Renal cortex interstitium (tissue), 15 donors: ENCODE measurements at places on chromosomes 16 and 17. TPM values are rescaled to one million over a fixed set of nuclear protein-coding genes. Genes with fewer than 3 reads are reported as not detected.

GRCh38 chr17:43477832-43478634 is 5.7 kb upstream of the DHX8 start:
- no peak for DNase-seq

GRCh38 chr16:78443542-78444364 is 344.3 kb downstream of the WWOX start:
- no peak for DNase-seq

- no peak for DNase-seq
These were observed 8.7 kb upstream of the PRKCB start for GRCh38 chr16:23827057-23827456.

GRCh38 chr16:5438591-5438990 is 341.0 kb upstream of the EEF2KMT start:
- DNase-seq, result no peak

TEKT1 gene
- polyA plus RNA-seq, result 0.39 TPM

GRCh38 chr16:20359997-20360396 is 7.5 kb upstream of the UMOD start:
- no peak for DNase-seq

DNA sequence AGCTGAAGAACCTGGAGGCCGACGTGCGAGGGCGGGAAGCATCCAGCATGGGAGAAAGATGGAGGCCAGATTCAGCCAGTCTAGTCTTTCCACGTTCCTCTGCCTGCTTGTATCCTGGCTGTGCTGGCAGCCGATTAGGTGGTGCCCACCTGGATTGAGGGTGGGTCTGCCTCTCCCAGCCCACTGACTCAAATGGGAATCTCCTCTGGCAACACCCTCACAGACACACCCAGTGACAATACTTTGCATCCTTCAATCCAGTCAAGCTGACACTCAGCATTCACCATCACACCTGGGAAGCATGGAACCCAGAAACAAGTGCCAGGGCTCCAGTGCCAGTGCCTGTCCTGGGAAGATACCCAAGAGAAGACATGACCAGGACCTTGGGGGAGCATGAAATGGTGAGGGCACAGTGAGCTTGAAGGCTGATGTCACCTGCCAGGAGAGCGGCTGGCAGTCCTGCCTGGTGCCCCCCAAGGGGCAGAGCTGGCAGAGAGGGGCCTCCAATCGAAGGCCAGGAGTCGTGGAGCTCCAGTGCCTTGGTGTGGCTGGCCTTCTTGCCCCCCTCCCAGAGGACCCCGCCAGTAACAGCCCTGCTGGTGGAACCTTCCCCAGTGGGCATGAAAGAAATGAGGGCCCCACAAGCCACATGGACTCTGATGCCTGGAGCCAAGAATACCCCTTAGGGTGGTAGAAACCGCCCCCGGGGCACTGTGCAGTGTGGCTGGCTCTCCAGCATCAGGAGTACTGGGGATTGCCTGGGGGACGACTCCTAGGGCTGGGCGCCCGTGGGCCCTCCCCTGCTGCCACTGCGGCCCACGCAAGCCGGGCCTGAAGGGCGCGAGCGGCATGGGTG is 643 bp upstream of the NPB start:
- no peak for DNase-seq

ZNF750 gene
- polyA plus RNA-seq, result 1.6 TPM

GRCh38 chr17:61416211-61416539 is 16.5 kb downstream of the TBX2 start:
- DNase-seq, result no peak

DNA sequence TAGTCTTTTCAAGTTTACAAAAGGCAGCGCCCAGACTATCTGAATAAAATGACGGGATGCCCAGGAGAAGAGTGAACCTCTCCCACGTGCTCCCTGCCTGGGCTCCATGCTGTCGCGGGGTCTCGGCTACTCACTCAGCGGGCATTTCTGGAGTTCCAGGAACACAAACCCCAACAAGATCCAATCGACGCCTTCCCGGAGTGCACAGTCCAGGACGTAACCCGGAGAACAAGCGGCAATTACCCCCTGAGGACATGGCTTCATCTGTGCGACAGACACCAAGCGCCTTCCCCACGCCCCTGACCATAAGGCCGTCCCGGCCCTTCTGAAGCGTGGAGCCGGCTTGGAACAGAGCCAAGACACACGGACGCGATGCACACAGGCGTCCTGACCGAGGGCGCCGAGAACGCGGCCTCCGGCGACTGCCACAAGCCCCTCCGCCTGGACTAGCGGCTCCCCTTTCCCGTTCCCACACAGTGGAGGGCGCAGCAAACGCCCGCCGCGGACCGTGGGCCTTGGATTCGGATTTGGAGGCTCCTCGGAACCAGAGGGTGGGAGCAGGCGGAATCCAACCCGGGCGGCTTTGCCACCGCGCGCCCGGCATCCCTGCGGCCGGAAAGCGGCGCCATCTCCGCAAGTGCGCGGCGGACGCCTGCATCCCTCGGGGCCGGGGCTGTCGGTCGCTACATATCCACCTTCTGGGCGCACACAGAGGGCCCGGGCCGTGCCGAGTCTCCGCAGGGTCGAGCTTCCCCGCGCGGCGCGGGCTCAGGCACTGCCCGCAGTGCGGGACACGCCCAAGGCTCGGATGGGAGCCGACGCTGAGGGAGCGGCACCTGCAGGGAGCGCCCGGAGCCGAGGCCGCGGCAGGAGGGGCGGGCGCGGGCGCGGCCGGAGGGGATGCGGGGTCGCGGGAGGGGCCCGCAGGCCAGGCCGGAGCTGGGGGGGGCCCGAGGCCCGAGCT is 725 bp downstream of the ABCA3 start:
- no peak for DNase-seq

ASGR1 gene
- 10.7 TPM for polyA plus RNA-seq

DNA sequence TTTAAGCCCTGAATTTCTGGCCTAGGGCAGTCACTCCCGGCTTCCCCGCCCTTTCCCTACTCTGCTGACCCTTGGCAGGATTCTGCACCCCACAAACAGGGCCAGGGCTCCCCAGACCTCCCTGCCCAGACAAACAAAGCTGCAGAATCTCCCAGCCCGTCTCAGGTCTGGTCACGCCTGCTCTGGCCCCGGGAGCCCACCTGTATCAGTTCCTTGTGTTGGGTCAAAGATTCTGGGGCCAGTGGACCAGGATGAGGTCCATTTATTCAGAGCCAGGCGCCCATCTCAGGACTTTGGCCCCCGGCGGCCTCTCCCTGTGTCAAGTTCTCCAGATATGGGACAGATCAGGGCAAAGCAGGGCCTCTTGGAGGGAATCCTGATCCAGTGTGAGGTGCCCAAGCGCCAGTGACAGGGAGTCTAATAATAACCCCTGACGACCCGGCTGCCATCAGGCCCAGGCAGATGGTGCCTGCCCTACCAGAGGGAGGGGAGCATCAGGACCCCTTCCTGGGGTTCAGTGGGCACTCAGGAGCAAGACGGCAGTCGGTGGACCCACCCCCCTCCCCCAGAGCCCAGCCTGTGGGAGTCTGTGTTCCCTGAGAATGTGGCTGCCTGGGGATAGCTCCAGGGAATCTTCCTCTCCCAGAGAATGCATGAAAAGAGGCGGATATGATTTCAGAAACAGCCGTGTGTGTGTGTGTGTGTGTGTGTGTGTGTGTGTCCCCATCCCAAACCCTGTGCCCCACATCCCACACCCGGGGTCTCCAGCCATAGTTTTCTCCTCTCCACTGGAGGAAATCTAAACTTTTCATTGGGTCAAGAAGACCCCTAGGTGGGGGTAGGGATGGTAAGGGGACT is 1.3 kb downstream of the TTYH2 start:
- DNase-seq, result no peak

DNA sequence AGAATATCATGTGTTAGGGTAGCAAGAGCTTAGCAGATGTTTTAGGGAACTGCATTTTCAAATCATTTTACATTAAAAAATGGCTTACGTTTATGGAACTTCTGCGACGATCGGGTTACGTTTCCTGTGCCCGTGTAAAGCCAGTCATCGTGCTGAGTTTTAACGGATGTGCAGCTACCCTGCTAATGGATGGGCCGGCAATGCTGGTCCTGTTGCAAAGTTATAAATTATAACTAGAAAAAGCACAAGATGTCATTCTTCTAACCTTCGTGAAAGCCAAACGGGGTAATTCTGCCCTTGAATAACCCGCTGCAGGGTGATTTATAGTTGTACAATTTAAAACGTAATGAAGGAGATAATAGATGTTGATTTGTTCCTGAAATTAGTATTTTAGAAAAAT is 339.2 kb downstream of the WWOX start:
- no peak for DNase-seq

DNA sequence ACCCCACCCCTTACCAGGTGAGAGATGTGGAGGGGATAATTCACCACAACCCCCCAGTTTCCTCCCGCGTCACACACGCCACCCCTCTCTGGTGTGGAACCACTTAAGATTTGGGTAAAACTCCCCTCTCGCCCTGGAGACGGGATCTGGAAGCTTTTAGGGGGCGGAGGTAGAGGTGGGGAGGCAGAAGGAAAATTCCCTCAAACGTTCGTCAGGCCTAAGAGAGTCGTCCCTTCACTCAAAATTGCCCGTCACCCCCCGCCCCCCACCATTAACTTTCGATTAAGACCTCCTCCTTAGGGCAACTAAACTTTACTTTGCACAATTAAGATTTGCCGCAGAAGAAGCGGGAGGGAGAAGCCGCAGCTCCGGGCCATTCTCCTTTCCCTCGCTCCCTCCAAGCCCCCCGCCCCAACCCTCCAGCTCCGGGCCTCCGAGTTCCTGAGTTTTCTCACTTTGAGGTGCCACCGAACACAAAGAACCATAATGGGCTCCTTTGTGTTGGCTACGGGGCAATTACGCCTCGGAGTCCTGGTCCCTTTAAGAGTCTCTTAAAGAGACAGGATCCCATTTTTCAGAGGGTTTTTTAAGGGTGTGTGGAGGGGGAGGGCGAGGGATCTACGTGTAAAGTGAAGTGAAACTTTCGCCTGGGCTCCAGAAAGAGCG is 985 bp upstream of the FZD2 start:
- no peak for DNase-seq

PGP gene
- polyA plus RNA-seq, result 14.9 TPM

HEXD gene
- 28.1 TPM for polyA plus RNA-seq

KRT33A gene
- not detected for polyA plus RNA-seq

DNA sequence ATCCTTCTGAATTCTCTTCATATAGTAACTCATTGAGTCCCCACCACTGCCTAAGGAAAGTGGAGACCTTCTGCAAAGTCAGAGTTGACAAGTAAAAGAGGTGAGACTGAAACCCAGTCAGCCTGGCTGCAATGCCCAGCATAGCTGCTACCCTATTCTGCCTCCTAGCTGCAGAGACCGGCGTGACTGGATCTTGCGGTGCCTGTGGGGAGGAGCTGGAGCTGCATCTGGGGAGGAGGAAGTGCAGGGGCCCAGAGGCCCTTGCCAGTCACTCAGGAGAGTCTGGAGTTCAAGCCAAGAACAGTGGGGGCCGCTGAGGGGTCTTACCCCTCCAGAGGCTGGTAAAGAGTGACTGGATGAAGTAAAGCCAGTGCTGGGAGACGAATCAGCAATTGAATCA is 35.0 kb upstream of the ZNF423 start:
- no peak for DNase-seq

DNA sequence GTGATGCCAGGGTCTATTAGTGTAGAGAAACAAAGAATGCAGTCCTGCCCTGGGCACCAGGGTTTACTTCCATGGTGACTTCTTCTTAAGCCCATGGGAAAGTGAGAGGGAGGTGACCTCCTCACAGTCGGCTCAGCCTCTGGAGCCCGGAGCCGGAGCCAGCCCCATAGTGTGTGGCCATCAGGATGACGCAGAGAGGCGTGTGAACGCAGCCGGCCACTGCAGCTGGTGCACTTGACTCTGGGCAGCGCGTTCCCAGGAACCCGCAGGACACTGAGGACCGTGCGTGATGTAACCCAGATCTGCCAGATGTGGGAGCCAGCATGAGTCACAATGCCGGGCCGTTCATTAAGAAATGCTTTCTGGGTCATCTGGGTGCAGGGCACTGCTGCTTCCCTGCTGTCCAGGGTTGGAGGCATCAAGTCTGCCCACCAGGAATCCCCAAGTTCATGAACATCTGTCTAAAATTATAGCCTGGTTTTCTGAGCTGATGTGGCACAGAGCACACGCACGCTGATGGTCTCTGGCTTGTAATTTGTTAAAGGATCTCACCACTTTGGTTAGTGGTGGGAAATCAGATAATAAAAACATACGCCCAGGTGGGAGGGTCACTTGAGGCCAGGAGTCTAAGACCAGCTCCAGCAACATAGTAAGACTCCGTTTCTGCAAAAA is 114.1 kb downstream of the PITPNC1 start:
- DNase-seq, result no peak

DNA sequence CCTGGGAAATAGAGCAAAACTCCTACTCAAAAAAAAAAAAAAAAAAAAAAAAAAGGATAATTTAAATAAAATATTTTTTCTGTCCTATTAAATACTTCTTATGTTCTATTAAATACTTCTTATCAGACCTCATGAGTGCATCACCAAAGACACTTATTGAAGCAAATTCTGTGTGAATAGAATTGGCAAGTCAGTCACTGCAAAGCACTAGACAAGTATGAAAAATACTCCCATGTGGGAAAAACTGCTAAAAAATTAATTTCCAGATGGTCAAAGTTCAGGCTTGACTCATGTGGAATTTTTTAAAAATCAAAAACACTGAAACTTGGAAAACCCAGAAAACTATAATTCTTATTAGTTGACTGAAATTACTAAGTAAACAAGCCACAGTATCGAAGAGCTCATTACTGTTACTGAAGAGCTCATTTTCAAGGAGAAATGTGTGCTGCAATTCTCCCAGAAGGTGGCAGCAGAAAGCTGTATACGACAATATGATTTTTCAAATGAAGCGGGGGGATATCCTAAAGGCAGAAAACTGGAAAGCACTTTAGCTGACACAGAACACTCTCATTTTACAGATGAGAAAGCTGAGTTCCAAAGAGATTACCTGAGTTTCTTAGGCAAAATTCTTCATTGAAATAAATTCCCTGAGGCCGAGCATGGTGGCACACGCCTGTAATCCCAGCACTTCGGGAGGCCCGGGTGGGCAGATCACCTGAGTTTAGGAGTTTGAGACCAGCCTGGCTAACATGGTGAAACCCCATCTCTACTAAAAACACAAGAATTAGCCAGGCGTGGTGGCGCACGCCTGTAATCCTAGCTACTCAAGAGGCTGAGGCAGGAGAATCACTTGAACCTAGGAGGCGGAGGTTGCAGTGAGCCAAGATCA is 15.9 kb upstream of the FBXO47 start:
- no peak for DNase-seq

DNAI2 gene
- polyA plus RNA-seq, result 0.22 TPM

AGRP gene
- polyA plus RNA-seq, result not detected

SPNS3 gene
- polyA plus RNA-seq, result 2.6 TPM

DNA sequence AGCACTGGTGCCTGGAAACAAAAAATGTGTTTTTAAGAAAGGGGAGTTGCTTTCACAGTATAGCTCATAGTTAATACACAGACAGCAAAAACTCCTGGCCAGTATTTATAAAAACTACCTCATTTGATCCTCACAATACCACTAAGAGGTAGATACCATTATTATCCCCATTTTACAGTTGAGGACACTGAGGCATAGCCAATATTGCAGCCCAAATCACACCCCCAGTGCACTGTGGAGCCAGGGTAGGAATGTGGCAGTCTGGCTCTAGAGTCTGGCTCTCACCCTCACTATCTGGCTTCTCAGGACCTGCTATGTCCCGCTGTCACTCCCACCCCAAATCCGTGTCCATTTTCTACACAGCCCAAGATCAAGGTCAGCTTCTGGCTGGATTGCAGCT is 2.6 kb downstream of the ARHGAP23 start:
- no peak for DNase-seq
